ENCODE measurements at places on chromosomes 6 and 20.
A peak's percentile ranks its signal among the peaks of the same experiment; 100 is the strongest.

DNA sequence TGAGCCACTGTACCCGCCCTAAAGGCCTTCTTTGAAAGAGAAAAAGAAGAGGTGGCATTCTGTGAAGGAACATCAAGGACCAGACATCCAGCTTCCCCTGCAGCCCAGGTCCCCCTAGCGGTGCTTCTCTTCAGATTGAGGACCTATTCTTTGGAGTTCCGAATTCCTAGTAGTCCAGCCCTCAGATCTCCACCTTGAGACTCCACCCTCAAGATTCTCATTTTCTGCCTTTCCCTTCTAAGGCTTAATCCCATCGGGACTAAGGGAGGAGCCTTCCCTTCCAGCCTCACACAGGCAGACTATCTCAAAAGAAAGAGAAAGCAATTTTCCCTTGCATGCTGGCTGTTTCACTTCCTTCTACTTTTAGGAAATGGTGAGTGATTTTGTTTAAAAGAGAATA is 32.5 kb downstream of the MUC22 start:
- DNase-seq, result peak; percentile 26

DNA sequence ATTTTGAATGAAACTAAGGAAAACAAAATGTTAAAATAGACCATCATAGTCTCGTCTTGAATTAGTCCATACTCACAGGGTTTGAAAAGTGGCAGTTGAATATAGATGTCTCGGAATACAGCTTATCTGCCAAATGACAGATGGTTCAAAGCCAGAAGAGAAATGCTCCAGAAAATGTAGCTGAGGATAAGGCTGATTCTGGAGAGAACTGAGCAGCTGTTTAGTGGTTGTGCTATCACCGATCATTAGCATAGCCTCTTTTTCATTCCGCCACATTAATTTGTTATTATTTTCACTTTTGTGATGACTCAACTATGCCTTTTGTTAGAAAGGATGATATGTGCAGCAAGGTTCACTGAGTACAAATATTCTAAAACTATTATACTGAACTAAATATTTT is 390.2 kb upstream of the MAN1A1 start:
- no peak for DNase-seq

DNA sequence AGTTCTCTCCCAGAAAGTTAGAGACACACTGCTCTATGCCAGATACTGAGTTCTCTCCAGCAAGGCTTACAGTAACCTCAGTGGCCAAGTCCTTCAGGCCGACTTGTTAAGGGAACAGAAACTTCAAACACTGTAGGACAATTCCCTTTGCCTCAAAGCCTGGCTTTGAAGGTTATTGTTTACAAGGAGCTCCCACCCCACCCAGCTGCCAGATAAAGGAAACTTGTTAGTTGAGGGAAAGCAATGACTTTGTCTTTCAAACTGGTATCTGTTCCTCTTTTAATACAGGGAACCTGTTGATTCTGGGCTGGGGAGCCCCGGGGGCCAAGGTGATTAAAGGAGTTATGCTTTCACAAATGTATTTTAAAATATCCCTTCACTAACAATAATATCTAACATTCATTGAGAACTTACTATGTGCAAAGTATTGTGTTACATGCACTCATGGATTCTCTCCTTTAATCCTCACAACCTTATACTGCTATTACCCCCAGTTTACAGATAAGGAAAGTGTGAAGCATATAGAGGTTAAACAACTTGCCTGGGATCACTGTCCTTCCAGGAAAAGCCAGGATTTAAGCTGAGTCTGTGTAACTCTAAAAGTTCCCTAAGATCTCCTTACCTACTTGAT is 27.6 kb upstream of the CDKN1A start:
- DNase-seq, result peak; percentile 76

DNA sequence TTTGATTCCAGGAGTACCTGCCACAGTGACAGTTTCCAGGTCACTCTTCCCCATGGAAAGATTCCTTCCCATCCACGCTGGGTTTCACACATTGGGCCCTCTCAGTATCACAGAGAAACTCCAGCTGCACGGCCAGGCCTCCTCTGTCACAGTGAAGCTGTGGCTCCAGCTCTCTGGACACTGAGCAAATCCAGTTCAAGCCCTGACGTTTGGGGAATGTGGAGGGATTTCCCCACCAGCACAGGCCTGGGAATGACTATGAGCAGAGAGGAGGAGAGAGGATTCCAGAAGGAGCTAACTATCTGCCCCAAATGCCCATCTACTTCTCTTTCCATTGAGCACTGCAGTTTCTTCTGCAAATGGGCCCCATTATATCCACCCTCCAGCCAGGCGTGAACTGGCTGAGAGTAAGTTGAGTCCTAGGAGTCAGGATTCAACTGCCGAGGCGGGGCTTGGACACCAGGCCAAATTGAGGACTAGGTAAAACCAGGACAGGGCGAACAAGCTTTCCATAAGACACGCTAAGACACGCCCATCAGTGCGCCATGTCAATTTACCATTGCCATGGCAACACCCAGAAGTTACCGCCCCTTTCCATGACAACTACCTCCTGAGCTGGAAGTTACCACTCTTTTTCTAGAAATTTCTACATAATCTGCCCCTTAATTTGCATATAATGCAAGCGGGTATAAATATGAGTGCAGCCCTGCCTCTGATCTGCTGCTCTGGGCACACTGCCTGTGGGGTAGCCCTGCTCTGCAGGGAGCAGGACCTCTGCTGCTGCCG is 9.2 kb upstream of the BNIP5 start:
- DNase-seq, result no peak

DNA sequence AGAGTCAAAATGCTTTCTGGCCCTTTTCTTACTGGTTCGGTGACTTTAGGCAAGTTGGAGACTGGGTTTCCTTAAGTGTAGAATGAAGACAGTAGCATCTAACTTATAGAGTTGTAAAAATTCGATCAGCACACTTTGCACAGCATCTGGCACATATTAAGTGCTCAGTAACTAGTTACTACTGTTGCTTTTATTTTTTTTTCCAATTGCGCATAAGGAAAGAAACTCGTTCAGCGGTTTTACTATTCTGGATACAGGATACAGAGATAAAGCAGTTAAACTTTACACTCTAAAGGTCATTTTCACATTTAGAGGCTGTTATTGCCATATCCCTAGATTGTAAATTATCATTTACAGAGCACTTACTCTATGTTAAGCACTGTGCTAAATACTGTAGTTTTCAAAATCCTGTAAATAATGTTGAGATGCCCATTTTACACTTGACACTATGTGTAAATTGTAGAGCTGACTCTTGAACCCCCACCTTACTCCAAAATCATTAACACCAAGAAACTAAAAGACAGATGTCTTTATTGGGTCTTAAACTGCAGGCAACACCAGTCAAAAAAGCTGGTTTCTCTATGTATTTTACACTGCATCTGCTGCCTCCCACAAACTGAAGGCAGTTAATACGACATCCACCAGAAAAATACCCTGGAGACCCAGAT is 886 bp downstream of the ROMO1 start:
- peak; percentile 45 for DNase-seq

- no peak for DNase-seq
Measured at GRCh38 chr6:163708466-163708865, 293.9 kb downstream of the QKI start.
